ENCODE measurements at places on chromosomes 1 and 21.

DNA sequence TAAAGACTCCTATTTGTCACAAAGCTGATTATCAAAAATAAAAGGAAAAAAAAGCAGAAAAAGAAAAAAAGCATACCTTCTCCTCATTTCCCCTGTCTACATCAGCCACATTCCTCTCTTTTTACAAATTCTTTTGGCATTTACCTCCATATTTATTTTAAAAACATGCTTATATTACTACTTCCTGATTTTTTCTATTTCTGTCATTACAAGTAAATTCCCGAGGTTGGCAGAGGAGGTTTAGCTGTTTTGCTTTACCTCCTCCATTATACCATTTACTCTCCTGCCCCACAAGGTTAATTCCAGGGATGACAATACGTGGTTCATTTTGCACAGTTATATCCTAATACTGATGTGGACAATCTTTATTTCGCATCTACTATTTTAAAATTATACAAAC lies 26.3 kb upstream of the CD34 start:
- DNase-seq: no peak

DNA sequence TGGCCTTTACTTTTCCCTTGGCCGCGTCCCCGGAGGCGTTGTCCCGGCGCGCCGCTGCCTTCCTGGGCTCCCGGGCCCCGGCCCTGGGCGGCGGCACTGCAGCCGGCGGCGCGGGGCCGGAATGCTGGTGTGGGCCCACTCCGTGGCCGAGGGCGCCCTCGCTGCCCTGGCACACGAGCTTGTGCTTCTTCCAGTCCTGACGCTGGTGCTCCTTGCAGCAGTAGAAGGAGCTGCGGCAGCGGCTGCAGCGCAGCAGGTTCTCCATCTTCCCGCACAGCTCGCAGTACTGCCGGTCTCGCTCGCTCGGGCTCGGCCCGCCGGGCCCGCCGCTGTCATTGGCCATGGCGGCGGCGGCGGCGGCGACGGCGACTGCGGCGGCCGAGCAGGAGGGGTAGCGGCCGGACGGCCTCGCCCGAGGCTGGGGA lies 529 bp downstream of the EGLN1 start:
- peak; percentile 65 for DNase-seq

GRCh38 chr1:228089519-228090380 lies 7.2 kb downstream of the ARF1 start:
- DNase-seq: no peak

DNA sequence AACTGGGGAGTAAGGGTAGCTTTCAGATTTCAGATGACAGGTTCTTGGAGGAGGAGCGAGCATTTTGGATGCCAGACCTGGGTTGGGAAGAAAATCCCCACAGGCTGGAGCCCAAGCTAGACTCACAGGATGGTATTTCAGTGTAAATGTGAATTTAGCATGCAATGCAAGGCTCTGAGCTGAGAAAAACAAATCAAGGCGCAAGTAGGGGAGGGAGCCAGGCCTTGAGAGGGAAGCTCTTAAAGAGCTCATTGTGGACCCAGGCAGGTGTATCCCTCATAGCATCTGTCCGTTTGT lies 386.1 kb downstream of the MATN1 start:
- DNase-seq: no peak

GRCh38 chr1:5953386-5953785 lies 38.8 kb downstream of the NPHP4 start:
- no peak for DNase-seq

- DNase-seq: no peak
Observed at GRCh38 chr1:182235604-182235951, 156.0 kb downstream of the GLUL start.

DNA sequence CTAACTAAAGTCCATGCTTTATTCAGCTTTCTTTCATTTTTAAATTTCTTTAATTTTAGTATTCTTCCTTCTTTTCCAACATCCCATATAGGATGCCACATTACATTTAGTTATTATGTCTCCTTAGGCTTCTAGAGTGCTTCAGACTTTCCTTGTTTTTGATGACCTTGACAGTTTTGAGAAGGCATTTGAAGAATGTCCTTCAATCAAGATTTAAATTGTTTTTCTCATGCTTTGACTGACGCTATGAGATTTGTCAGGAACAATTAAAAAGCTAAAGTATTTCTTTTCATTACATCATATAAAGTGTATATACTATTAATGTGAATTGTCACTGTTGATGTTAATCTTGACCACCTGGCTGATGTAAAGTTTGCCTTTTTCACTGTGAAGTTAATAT lies 173.7 kb upstream of the LYPLAL1 start:
- no peak for DNase-seq

GRCh38 chr1:115874904-115875303 lies 34.0 kb upstream of the NHLH2 start:
- DNase-seq: no peak

GRCh38 chr1:230072296-230072695 lies 5.3 kb downstream of the GALNT2 start:
- no peak for DNase-seq

GRCh38 chr1:48055876-48056764 lies 58.9 kb upstream of the TRABD2B start:
- no peak for DNase-seq

DNA sequence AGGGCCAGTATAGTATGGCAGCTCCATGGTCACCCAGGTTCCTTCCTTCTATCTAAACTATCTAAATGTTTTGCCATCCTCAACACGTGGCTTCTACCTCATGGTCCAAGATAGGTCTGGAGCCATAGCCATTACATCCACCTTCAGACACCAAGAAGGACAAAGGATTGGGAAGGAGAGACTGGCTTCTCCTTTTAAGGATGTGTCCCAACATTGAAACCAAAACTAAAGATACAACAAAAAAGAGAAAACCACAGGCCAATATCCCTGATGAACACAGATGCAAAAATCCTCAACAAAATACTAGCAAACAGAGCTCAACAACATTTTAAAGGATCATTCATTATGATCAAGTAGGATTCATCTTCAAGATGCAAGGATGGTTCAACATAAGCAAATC lies 24.8 kb downstream of the HSD11B1 start:
- DNase-seq: no peak

DNA sequence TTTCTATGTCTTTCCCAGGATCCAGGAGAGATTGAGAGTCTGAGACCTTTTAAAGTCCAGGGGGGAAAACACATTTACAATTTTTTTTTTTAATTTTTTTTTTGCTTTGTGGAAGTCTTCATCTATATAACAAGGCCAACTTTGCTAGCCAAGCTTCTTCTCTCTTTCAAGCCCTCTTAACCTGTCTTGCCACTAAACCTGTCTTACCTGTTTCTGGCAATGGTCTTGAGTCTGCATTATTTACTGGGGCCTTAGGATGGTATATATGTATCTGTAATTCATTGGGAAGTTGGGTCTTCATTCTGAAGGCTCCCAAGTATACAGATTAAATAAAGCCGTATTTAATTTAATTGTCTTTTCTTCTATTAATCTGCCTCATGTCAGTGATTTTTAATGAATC lies 750.9 kb upstream of the B3GALT2 start:
- no peak for DNase-seq

GRCh38 chr21:37780991-37781983 lies 135.0 kb downstream of the KCNJ6 start:
- DNase-seq: no peak

DNA sequence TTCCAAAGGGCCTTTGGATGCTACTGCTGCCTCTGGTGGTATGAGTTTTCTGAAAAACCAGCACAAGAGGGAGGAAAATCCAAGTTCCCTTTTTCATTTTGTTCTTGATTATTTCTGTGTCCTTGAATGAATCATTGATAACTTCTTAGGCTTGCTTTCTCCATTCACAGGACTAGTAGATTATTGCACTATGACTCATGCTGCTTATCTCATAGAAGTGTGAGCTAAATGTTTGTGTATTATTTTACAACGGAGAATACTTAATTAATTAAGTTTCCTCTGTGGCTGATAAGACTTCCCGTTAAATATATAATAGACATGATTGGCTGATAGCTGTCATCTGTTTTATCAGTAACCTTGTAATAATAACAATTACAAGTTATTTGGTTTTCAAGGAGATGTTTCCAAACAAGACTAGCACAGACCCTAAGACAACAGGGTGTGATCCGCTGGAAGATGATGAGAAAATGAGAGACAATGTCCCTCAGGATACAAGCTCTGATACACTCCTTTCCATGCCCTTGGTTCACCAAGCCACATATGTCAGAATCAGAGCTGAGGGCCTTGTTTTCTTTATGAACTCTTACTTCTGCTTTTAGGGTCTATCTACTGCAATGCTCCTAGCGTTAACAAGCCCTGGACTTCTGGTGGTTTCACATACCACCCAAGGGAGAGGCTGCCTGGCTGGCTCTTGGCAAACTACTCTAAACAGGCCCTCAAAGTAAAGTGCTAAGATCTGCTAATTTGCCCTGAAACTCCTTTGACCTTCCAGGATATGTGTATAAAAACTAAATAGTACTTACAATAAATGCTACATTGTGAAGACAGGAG lies 1078.3 kb downstream of the TTLL7 start:
- no peak for DNase-seq

DNA sequence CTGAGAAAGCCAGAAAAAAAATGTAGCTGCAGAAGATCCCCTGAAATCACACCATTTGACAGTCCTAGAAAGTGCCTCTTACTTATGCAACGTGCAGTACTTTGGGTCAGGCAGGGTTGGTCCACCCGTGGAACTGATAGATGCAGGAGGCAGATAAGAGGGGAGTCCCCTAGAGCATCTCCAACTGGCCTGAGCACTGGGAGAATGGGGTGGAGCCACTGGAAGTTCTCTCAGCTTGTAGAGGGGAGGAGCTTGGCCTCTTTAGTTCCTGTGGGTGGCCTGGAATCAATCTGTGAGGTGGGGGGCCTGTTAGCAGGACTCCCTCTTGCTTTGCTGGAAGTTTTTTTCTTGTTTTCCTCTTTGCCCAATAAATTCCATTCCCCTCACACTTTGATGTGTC lies 335.7 kb upstream of the NCAM2 start:
- DNase-seq: peak; percentile 12

GRCh38 chr1:89900791-89901708 lies 80.2 kb downstream of the LRRC8D start:
- no peak for DNase-seq

GRCh38 chr1:100134872-100135271 lies 1.9 kb downstream of the TRMT13 start:
- DNase-seq: no peak

DNA sequence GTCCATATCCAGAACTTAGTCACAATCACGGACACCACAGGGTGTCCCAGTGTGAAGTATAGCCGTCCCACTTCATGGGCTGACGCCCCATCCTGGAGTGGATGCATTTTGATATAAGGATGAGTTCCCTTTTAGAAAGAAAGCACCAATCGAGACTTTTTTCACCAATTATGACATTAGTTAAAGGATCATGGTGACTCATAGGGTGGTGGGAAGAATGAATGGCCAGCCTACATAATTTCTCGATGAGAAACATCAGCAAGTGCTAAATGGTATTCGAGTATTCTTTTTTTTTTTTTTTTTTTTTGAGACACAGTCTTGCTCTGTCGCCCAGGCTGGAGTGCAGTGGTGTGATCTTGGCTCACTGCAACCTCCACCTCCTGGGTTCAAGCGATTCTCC lies 38.5 kb upstream of the USP1 start:
- DNase-seq: no peak

GRCh38 chr21:44089001-44089911 lies 17.9 kb upstream of the PWP2 start:
- DNase-seq: no peak

DNA sequence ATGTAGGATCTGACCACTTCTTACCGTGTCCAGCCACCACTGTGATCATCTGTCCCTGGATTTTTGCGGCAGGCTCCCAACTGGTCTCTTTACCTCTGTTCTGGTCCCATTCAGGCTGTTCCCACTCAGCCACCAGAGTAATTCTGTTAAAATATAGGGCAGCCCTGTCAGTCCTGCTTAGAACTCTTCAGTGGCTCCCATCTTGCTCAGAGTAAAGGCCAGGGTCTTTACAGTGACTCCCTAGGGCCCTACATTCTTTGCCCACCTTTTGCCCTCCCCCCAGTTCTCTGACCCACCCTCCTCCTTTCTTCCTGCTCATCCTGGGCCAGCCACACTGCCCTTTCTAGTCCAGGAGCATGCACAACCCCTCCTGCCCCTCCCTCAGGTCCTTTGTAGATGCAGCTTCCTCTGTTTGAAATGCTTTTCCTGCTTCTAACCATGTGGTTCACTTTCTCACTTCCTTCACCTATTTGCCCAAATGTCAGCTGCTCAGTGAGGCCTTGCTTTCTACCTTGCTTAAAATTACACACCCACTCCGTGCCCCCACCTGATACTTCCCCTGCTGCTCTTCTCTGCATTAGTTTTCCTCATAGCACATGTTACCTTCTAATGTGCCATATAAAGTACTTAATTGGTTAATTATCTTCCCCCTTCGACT lies 7.8 kb downstream of the UBIAD1 start:
- DNase-seq: no peak

- DNase-seq: no peak
Observed at GRCh38 chr1:227280836-227281235, 37.5 kb downstream of the CDC42BPA start.

GRCh38 chr21:38247738-38248510 lies 8.9 kb upstream of the KCNJ15 start:
- DNase-seq: no peak
